H1 (cell line): ENCODE measurements at places on chromosomes 5 and 9. TPM values are rescaled to one million over a fixed set of nuclear protein-coding genes. Genes with fewer than 3 reads are reported as not detected.

The PCDHGB2 gene
- total RNA-seq, result 2.8 and 2.9 TPM in 2 replicates

The SLC34A3 gene
- total RNA-seq, result not detected in 2 replicates

The SPAAR gene
- not detected in 2 replicates for total RNA-seq

The ADAMTS12 gene
- 12.3 and 12.8 TPM in 2 replicates for total RNA-seq

The RELL2 gene
- 18.6 and 19.2 TPM in 2 replicates for total RNA-seq

The NEURL1B gene
- 5.7 and 6.1 TPM in 2 replicates for total RNA-seq

The NUTM2G gene
- 0.25 TPM in 1 of 2 replicates, not detected in the other for total RNA-seq

The NEUROG1 gene
- not detected in 2 replicates for total RNA-seq

The PCDHGA7 gene
- 0.73 and 1.1 TPM in 2 replicates for total RNA-seq

The SPATA31E1 gene
- 0.09 TPM in 1 of 2 replicates, not detected in the other for total RNA-seq

The PCDHB7 gene
- total RNA-seq, result 0.19 and 0.25 TPM in 2 replicates

The ENHO gene
- total RNA-seq, result 12.2 and 14.1 TPM in 2 replicates

The UNC5A gene
- 4.0 and 4.1 TPM in 2 replicates for total RNA-seq

The TCF7 gene
- 6.8 and 8.5 TPM in 2 replicates for total RNA-seq
